Stimulated activated CD8-positive, alpha-beta memory T cell treated with anti-CD3 and anti-CD28 coated beads, Interleukin-2, amount 100 ng/mL, for 1 hour (primary cell): ENCODE measurements at places on chromosomes 11 and 22.
A peak's percentile ranks its signal among the peaks of the same experiment; 100 is the strongest.

GRCh38 chr22:40113696-40114095 is 64.0 kb upstream of the TNRC6B start:
- no peak for DNase-seq

DNA sequence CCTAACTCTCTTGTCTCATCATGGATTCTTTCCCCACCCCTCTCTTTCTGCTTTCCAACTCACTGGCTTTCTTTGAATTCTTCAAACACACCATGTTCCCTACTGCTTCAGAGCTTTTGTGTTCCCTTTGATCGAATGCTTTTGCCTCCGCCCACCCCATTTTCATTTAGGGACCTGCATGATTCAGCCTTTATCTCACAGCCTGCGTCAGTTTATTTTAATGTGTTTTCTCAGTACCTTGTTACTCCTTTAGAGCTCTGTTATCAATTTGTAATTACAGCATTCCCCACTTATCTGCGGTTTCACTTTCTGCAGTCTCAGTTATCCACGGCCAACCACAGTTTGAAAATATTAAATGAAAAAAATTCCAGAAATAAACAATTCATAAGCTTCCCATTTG is 451.3 kb downstream of the METTL15 start:
- DNase-seq, result no peak

DNA sequence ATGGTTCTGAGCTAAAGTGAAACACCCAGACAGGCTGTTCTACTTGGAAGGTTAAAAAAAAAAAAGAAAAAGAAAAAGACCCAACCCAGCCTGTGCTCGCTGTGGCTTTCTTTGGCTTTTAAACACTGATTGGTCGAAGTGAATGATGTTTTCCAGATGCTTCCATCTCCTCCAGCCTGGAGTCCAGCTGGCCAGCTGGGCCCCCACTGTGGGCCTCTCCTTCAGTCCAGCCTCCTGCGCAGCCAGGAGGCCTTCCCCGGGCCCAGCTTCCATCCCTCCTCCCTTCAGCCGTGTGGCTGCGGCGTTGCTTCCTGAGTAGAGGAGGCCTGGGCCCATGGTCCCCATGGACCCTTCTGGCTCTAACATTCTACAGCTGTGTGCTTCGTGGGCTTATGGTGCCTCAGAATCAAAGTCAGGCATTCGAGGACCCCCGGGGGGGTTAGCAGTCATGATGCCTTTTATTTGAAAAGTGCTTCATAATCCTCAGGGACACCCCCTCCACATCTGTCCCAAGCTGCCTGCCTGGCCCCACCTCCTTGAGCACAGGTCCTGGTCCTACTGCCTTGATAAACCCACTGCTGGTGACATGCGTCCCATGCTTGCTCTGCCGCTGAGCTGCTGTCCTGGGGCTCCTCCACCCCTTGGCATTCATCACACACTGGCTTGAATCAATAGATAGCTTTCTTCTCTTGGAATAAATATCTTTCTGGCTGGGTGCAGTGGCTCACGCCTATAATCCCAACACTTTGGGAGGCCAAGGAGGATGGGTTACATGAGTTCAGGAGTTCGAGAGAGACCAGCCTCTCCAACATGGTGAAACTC is 42.2 kb upstream of the FBLN1 start:
- no peak for DNase-seq

- DNase-seq, result no peak
Measured at GRCh38 chr11:2989006-2989405, 3.1 kb downstream of the NAP1L4 start.

GRCh38 chr11:57873196-57873911 is 111.8 kb downstream of the CTNND1 start:
- no peak for DNase-seq

DNA sequence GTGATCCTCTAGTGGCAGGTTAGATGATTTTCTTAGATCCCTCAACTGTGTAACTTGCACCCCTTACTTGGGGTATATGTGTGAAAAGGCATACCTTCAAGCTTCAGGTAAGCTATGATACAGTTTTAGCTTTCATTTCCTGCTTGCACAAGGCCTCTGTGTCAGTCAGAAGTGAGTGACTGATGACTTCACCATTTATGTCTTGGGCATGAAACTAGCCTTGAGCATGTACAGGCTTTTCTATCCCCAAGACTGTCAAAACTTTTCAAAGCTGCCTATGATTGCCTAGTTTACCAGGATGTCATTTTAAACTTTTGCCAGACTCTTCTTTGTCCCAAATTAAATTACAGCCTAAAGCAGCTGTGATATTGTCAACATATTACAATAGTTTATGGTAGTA is 286.1 kb upstream of the CNTN5 start:
- DNase-seq, result no peak

GRCh38 chr11:124880290-124880611 is 15.0 kb downstream of the ROBO3 start:
- no peak for DNase-seq

DNA sequence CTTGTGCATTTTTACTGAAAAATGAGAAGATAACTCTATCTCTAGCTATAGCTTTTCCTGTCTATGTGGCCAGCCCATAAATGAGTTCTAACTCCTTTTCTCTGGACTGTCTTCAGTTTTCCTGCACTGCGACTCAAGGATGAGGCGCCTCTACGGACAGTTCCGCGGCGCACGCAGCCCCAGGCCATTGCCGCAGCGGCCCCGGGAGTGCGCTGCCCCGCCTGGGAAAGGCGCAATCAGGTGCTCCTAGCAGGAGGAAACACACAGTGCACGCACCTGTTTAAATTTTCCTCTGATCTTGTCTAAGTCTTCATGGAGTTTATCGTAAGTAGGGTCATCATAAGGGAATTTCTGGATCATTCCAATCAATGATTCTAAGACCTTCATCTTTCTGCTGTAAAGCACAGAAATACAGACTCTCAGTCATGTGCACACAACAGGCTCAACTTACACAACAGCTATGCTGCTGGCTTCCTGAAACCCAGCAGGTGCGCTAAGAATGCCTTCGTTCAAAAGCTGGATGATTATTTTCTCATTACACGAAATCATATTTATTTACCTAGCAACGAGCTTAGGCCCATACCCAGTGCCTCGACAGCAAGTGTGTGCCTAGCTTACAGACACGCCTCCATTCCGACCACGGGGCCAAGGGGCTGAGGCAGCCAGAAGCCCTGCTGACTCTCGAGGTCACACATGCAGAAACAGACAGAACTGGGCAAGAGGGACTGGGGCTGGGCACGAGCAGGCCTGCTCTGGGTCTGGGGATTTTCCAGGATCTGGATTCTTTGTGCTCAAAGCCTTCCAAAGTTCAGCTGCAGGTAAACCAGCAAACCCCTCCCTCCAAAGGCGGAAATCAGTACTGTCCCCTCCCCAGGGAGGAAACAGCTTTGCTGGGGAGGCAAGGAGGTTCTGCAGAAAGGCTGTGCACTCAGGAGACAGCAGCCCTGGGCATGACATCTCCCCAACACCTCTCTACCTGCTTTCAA is 7.2 kb downstream of the LTO1 start:
- DNase-seq, result no peak

- no peak for DNase-seq
Measured at GRCh38 chr11:40285558-40285957, 1173.9 kb downstream of the LRRC4C start.

GRCh38 chr22:30947173-30947815 is 21.3 kb downstream of the MORC2 start:
- DNase-seq, result no peak

DNA sequence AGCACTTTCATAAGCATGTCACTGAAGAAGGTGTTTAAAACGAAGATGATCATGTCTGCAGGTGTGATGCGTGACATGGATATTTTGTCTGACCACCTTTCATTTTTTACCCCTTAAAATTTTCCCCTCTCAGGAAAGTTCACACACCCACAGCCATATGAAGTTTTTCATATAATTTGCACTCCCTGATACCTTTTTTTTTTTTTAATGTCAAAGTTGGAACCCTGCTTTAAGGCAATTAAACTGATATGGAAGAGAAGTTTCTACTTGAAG is 104.6 kb downstream of the ATXN10 start:
- DNase-seq, result no peak

DNA sequence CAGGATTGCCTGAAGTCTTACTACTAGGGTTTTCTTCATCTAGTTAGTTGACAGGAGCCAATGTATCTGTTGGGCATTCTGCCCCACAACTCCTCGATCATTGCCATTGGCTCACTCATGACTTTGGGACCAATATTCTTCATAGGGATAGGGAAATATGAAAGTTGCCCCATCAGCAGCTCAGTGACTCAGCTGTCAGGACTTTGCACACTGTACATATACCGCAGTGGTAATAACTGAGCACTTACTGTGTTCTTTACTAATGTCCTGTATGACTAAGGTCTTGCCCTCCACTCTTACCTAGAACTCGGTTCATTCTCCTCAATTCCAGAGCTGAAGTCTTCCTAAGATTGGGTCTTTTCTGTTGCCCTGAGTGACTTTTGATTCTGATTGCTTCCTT is 46.8 kb upstream of the PGR start:
- no peak for DNase-seq

DNA sequence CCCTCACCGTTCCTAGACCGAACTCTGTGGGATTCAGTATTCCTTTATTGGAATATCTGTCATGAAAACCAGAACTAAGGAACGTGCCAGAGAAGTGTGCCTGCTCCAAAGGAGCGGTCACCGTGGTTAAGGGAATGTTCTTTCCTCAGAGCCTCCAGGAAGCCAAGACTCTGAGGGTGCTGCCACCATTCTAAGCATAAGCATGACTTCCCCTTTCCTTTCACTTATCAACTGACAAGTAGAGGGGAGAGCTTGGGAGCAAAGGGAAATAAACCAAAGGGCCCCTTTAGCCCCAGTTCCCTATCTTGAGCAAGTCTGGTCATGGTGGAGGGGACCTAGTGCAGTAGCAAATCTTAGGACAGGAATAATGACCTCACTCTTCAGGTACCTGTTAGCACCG is 26.8 kb downstream of the CTR9 start:
- no peak for DNase-seq

- no peak for DNase-seq
Measured at GRCh38 chr11:34620820-34621792, at the start of gene EHF. Gene EHF, plus strand, starts transcription at chr11:34621093. Its CDS starts 21,538 bp downstream, at chr11:34642631.

GRCh38 chr11:97237151-97237550 is 847.3 kb downstream of the JRKL start:
- no peak for DNase-seq

- no peak for DNase-seq
Measured at GRCh38 chr11:93652161-93652597, 9.3 kb upstream of the CEP295 start.

GRCh38 chr11:86183694-86184093 is 60.9 kb upstream of the EED start:
- DNase-seq, result no peak

DNA sequence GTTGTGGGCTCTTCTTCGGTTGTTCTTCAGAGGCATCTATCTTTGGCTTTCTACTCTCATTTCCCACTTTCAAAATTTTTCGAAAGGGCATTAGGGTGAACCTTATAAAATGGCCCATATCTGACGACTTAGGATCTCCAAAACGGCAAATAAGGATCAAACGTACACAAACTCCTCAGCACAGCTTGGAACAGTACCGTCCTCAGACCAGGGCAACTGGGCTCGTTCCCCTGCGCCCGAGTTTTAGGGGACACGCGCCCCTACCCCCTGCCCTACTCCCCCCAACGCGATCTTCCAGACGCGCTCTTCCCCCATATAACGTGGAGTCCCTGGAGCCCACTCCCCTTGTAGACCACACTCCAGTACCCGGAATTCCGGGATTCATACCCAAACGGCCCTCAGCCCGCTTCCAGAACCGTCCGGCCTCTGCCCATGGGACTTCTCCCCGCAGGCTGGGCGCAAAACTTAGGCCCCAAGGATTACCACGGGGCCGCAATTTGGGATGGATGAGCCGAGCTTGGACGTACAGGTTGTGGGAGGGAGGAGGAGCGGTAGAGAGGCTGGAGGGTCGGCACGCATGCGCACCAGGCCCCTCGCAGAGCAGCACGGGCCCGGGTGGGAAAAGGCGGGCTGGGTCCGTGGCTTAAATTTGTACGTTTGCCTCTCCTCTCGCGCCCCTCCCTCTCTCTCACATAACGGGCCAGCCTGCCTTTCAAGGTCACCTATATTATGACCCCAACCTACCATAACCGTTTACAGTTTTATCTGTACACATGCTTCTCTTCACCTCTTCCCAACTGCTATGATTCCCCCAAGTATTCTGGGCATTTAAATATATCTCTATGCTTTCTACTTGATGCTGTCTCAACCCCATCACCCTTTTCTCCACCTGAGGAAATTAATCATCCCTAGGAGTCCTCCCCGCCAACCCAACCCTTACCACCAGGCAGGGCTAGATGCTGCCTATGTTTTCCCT is 3.4 kb downstream of the CCDC89 start:
- DNase-seq, result peak; percentile 51

DNA sequence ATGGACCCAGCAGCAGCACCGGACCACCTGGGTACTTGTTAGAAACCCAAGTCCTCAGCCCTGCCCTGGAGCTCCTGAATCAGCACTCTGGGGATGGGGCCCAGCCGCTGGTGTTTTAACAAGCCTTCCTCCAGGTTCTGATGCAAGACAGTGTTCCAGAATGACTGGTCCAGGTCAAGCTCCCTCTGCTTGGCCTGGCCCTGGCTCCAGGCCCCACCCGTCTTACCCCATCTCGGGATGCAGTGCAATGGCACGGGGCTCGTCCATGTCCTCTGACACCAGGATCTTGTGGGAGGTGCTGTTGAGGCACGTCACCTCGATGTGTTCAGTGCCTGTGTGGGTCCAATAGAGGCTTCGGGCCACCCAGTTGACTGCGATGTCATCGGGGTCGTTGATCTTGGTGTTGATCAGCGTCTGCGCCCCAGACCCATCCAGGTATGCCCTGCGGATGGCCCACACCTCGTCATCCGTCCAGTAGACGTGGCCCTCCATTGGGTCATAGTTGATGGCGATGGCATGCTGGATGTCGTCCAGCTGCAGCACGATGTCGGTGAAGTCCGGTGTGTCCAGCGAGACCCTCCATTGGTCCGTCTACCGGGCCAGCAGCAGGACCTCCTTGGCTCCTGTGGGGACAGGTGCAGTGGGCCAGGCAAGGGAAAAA is 140.3 kb downstream of the CRYBB2 start:
- no peak for DNase-seq
